Caco-2 (cell line): ENCODE measurements at places on chromosomes 12 and 14. TPM values are rescaled to one million over a fixed set of nuclear protein-coding genes. Genes with fewer than 3 reads are reported as not detected.

Gene GDF3
- 0.41 TPM in 1 of 2 replicates, not detected in the other for total RNA-seq

DNA sequence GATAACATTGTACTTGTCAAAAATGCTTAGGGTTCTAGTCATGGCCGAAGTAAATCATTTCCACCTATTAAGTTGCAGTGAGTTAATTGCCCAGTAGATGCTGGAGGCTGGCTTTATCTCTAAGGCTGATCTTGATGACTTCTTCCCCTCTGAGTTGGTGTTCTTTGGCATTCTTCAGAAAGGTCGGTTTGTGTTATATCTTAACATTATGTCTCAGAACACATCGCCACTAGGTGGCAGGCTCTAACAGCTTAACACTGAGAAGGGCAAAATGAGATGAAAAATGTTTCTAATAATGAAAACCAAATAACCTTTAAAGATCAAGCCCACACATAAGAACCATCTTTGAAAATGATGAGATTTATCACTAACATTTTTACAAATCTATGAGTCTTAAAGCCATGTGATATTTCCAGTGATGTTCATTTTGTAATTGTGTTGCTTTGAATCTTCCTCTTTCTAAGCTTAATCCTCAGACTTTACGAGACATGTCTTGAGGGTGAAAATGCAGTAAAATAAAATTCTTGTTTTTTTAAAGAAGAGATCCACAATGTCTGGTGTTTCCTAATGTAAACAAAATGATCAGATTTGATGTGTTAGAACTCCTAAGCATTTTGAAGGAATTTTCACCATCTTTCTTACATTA lies 28.6 kb downstream of the SUDS3 start:
- H3K36me3 ChIP-seq: no peaks in the 10 kb centered on the region
- H3K4me3 ChIP-seq: no peak overlapping the region
- DNase-seq: peak; percentile 55
- H3K27ac ChIP-seq: no peak overlapping the region

GRCh38 chr12:28065374-28065773 lies 92.8 kb upstream of the PTHLH start:
- no peak for DNase-seq
- H3K36me3 ChIP-seq: no peaks in the 10 kb centered on the region
- H3K4me1 ChIP-seq: no peaks in the 10 kb centered on the region
- H3K27me3 ChIP-seq: no peaks in the 10 kb centered on the region

DNA sequence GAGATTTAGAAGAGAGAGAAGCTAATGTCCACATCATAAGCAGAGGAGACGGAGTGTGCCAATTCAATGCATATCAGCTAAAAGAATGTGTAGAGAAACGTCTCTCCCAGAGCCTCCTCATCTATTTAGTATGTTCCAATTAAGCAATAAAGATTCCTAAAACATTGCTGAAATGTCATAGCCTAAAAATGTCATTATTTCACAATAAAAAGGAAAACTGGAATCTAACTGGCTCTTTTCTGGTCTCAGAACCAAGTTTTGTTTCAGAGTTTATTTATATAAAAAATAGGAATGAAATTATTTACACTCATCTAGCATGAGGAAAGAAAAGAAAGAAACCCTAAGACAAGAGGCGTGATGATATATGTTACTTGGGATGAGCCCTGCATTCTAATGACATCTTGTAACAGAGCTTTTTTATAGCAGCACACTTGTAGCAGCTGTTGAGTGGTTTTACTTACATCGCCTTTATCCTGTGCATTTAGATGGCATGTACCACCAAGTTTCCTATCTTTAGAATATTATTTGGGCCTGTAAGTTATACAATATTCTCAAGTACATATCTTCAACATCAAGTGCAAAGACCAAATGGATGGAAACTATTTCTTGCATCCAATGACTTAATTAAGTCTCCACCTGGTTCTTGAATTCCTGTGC lies 266.3 kb upstream of the PRKD1 start:
- H3K27ac ChIP-seq: no peak overlapping the region
- H3K27me3 ChIP-seq: no peaks in the 10 kb centered on the region
- H3K4me1 ChIP-seq: no peaks in the 10 kb centered on the region
- no peaks in the 10 kb centered on the region for H3K36me3 ChIP-seq
- no peak overlapping the region for H3K4me3 ChIP-seq
- no peak for DNase-seq

Gene MMP17
- total RNA-seq: 3.6 and 4.6 TPM in 2 replicates

GRCh38 chr12:14399871-14400270 lies 34.4 kb downstream of the ATF7IP start:
- no peaks in the 10 kb centered on the region for H3K27me3 ChIP-seq
- DNase-seq: no peak
- no peak overlapping the region for H3K4me3 ChIP-seq
- H3K27ac ChIP-seq: no peak overlapping the region

- H3K4me1 ChIP-seq: peaks cover 19% of the 10 kb centered on the region
- H3K36me3 ChIP-seq: peaks cover 2% of the 10 kb centered on the region
These were observed 19.8 kb downstream of the GALNT6 start for GRCh38 chr12:51371295-51371953.

Gene B3GNT4
- 2.2 and 3.8 TPM in 2 replicates for total RNA-seq

Gene DAO
- total RNA-seq: not detected in 2 replicates

- no peak for DNase-seq
- peak overlapping the region; percentile 48 for H3K27ac ChIP-seq
- peaks cover 48% of the 10 kb centered on the region for H3K4me1 ChIP-seq
- no peaks in the 10 kb centered on the region for H3K36me3 ChIP-seq
These were observed 12.4 kb downstream of the MTERF2 start for GRCh38 chr12:106974511-106974910.

Gene LRRC43
- total RNA-seq: 0.34 TPM in 1 of 2 replicates, not detected in the other
